Activated CD8-positive, alpha-beta T cell treated with anti-CD3 and anti-CD28 coated beads, Interleukin-2, amount 10 ng/mL, durations not matched to agents 7 days and 5 days (primary cell): ENCODE measurements at places on chromosomes 2 and 18. TPM values are rescaled to one million over a fixed set of nuclear protein-coding genes. Genes with fewer than 3 reads are reported as not detected.
A peak's percentile ranks its signal among the peaks of the same experiment; 100 is the strongest.

- H3K4me1 ChIP-seq = no peaks in the 10 kb centered on the region
- H3K4me3 ChIP-seq = no peak overlapping the region
- no peak for DNase-seq
- no peak overlapping the region for H3K27ac ChIP-seq
- no peaks in the 10 kb centered on the region for H3K36me3 ChIP-seq
These were observed 178.0 kb downstream of the RIT2 start for GRCh38 chr18:42937436-42937835.

The SULT1C4 gene
- not detected for total RNA-seq

GRCh38 chr2:67772216-67773170, 290.3 kb downstream of the C1D start:
- no peak for DNase-seq
- H3K4me3 ChIP-seq = no peak overlapping the region
- no peak overlapping the region for H3K27ac ChIP-seq
- H3K4me1 ChIP-seq = no peaks in the 10 kb centered on the region
- H3K27me3 ChIP-seq = no peaks in the 10 kb centered on the region

GRCh38 chr2:7956126-7956689, 725.6 kb upstream of the ID2 start:
- H3K27ac ChIP-seq = no peak overlapping the region
- no peak overlapping the region for H3K4me3 ChIP-seq
- no peaks in the 10 kb centered on the region for H3K4me1 ChIP-seq
- H3K27me3 ChIP-seq = peaks cover 3% of the 10 kb centered on the region

DNA sequence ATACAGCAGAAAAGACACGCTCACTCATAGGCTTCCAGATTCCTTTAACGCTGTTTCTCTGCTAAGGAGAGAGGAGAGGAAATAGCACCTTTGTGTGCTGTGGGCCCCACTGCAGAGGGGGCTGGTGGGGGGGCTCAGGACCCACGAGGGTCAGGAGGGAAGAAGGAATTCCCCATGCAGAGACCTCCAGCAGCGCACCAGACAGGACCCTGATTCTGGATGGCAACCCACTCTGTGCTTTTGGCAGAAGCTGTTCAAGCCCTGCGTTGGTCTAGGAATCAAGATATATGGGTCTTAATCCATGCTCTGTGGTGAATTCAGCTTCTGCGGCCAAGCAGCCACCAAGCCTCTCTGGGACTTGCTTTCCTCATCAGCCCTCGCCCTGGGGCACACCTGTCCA, 31.0 kb downstream of the MYCN start:
- H3K4me1 ChIP-seq = peaks cover 2% of the 10 kb centered on the region
- H3K27ac ChIP-seq = no peak overlapping the region
- no peak overlapping the region for H3K4me3 ChIP-seq
- no peak for DNase-seq

DNA sequence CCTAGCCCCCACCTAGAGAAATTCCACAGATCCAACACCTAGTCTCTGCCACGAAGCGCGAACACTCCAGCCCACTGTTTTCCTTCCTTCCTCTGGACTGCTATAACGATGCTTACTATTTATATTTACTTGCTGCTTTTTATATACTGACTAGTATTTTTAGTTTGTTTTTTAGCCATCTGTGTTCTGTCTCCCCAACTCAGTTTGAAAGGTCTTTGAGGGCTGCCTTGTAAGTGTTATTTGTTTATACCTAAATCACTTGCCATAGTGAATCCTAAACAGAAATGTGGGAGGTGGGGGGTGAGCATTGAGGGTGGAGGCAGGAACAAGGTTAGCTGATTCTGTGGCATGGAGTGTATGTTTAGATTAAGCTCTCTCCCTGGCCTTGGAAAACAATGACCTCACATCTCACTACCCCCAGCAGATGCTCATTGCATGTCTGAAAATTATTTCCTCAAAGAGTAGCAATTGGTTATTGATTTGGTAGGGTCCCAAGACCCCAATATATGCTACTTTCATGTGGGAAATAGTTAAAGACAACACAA, 1.1 kb upstream of the NCKAP5 start:
- no peak overlapping the region for H3K4me3 ChIP-seq
- H3K36me3 ChIP-seq = no peaks in the 10 kb centered on the region
- H3K4me1 ChIP-seq = no peaks in the 10 kb centered on the region
- no peak overlapping the region for H3K27ac ChIP-seq
- peaks cover 19% of the 10 kb centered on the region for H3K27me3 ChIP-seq

GRCh38 chr2:157439824-157440186, 4.1 kb downstream of the CYTIP start:
- H3K27ac ChIP-seq = peak overlapping the region; percentile 92
- H3K27me3 ChIP-seq = no peaks in the 10 kb centered on the region
- H3K4me1 ChIP-seq = peaks cover 17% of the 10 kb centered on the region

GRCh38 chr2:224819075-224819474, 102.9 kb upstream of the CCDC195 start:
- H3K36me3 ChIP-seq = peaks cover 80% of the 10 kb centered on the region
- H3K27me3 ChIP-seq = no peaks in the 10 kb centered on the region
- no peak overlapping the region for H3K4me3 ChIP-seq
- no peaks in the 10 kb centered on the region for H3K4me1 ChIP-seq
- H3K27ac ChIP-seq = peak overlapping the region; percentile 15
- DNase-seq = no peak

GRCh38 chr2:239137898-239138283, 262.9 kb downstream of the HDAC4 start:
- peaks cover 48% of the 10 kb centered on the region for H3K36me3 ChIP-seq
- peaks cover 11% of the 10 kb centered on the region for H3K4me1 ChIP-seq
- no peak overlapping the region for H3K4me3 ChIP-seq

- H3K4me3 ChIP-seq = no peak overlapping the region
- no peak overlapping the region for H3K27ac ChIP-seq
- H3K27me3 ChIP-seq = no peaks in the 10 kb centered on the region
- peaks cover 45% of the 10 kb centered on the region for H3K4me1 ChIP-seq
- no peak for DNase-seq
These were observed 12.3 kb downstream of the ARID5A start for GRCh38 chr2:96548558-96549465.

GRCh38 chr18:78711316-78711715, 268.3 kb upstream of the SALL3 start:
- H3K27me3 ChIP-seq = no peaks in the 10 kb centered on the region
- H3K4me1 ChIP-seq = no peaks in the 10 kb centered on the region
- no peak for DNase-seq
- H3K4me3 ChIP-seq = no peak overlapping the region

GRCh38 chr2:163345795-163346573, 389.8 kb downstream of the FIGN start:
- no peak for DNase-seq
- no peaks in the 10 kb centered on the region for H3K36me3 ChIP-seq
- H3K4me1 ChIP-seq = no peaks in the 10 kb centered on the region
- no peak overlapping the region for H3K4me3 ChIP-seq

GRCh38 chr18:22032392-22032961, 136.9 kb upstream of the GATA6 start:
- H3K4me1 ChIP-seq = no peaks in the 10 kb centered on the region
- no peak overlapping the region for H3K27ac ChIP-seq
- DNase-seq = no peak
- H3K4me3 ChIP-seq = no peak overlapping the region
- H3K36me3 ChIP-seq = no peaks in the 10 kb centered on the region
- no peaks in the 10 kb centered on the region for H3K27me3 ChIP-seq

- no peak overlapping the region for H3K4me3 ChIP-seq
- no peak for DNase-seq
- no peaks in the 10 kb centered on the region for H3K36me3 ChIP-seq
These were observed 19.2 kb upstream of the GNAL start for GRCh38 chr18:11669948-11670275.

- H3K27ac ChIP-seq = no peak overlapping the region
- no peak for DNase-seq
- no peaks in the 10 kb centered on the region for H3K27me3 ChIP-seq
- no peak overlapping the region for H3K4me3 ChIP-seq
These were observed 8.4 kb upstream of the AGBL5 start for GRCh38 chr2:27042985-27043634.

DNA sequence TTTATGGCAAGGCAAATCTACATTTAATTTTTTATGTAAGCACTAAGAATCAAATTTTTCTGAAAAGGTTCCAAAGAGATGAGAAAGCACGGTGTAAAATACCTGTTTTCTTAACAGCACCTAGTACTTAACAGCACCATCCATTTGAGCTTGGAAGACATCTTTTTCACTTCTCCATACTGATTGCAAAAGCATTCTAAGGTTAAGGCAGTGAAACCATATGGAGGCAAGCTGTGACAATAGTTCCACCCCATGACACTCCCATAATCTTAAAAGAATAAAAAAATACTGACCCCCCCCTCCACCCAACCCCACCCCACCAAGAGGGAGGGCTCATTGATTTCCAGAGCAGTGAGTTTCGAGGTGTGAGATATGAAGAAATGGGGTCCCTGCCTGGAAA, 60.6 kb downstream of the ZCCHC2 start:
- peaks cover 39% of the 10 kb centered on the region for H3K4me1 ChIP-seq
- H3K27ac ChIP-seq = peak overlapping the region; percentile 78
- DNase-seq = no peak
- H3K4me3 ChIP-seq = no peak overlapping the region
- no peaks in the 10 kb centered on the region for H3K27me3 ChIP-seq
- peaks cover 44% of the 10 kb centered on the region for H3K36me3 ChIP-seq

- no peak for DNase-seq
- peaks cover 84% of the 10 kb centered on the region for H3K36me3 ChIP-seq
- no peak overlapping the region for H3K27ac ChIP-seq
These were observed 79.3 kb downstream of the CEP192 start for GRCh38 chr18:13070460-13070859.

- no peak overlapping the region for H3K27ac ChIP-seq
- no peak overlapping the region for H3K4me3 ChIP-seq
- H3K4me1 ChIP-seq = peaks cover 23% of the 10 kb centered on the region
- H3K27me3 ChIP-seq = peaks cover 15% of the 10 kb centered on the region
These were observed 150.4 kb upstream of the HDAC4 start for GRCh38 chr2:239551206-239551605.

DNA sequence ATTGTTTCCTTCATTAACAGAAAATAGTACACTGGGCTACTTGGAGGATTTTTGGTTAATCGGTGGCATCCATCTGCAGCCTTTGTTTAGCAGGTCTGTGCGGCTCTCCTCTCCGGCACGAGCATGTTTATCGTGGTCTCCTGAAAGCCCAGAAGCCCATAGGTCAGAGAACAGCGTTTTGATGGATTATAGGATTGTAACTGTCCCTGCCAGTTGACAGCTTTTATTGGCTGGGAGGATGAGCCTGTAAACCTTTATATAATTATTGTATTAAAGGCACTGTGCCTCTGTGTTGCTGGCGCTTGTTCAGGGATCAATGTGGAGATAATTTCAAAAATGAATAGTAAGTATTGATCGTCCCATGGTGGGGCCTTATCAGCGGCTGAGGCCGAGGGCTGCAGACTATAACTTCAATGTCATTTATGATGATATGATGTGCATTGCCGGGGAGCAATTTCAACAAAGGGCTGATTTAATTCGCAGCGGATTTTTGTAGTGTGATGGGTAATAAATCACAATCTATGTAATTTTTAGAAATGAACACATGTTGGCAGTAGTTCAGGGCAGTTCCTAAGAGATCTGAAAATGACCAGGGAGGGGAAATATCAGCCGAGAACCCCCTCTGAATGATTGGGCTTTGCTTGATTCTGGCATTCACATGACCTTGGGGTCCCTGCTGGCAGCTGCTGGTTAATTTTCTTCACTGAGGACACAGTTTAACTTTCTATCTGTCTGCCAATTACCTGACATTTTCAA, 736.1 kb downstream of the GALR1 start:
- no peaks in the 10 kb centered on the region for H3K27me3 ChIP-seq
- H3K27ac ChIP-seq = no peak overlapping the region
- no peaks in the 10 kb centered on the region for H3K4me1 ChIP-seq
- H3K36me3 ChIP-seq = no peaks in the 10 kb centered on the region

- H3K27me3 ChIP-seq = no peaks in the 10 kb centered on the region
- H3K27ac ChIP-seq = no peak overlapping the region
- DNase-seq = no peak
- peaks cover 40% of the 10 kb centered on the region for H3K36me3 ChIP-seq
These were observed 75.1 kb downstream of the BOLA3 start for GRCh38 chr2:74072565-74072964.

GRCh38 chr2:12881952-12882351, 165.2 kb downstream of the TRIB2 start:
- peaks cover 4% of the 10 kb centered on the region for H3K27me3 ChIP-seq
- peaks cover 3% of the 10 kb centered on the region for H3K4me1 ChIP-seq
- H3K36me3 ChIP-seq = no peaks in the 10 kb centered on the region
- no peak for DNase-seq
- no peak overlapping the region for H3K27ac ChIP-seq

- no peak overlapping the region for H3K4me3 ChIP-seq
- no peaks in the 10 kb centered on the region for H3K36me3 ChIP-seq
These were observed 17.4 kb upstream of the RMDN2 start for GRCh38 chr2:37907501-37908225.

DNA sequence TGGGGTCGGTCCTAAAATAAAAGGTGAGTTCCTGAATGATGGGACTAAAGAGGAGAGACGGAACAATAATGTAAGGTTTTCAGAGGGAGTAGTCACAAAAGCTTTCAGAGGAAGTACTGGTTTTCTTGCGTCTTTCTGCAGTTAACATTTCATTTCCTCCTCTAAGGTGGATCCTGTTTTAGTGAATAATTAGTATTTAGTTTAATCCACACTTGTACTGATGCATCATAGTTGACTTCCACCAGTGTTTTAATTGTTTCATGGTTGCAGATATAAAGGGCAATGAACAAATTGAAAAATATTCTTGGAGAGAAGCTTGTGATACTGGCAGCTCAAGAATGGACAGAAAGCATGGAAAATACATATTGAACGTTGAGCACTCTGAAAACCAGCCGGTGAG, at the start of gene DYNAP:
DYNAP (plus strand) TSS at position 301 of the 400 bp plus-strand sequence; CDS start at position 339, 38 bp downstream.
- no peak within 1 kb of the TSS for H3K27ac ChIP-seq
- H3K4me1 ChIP-seq = no peaks in the 10 kb centered on the region
- DNase-seq = no peak

The DSG2 gene
- total RNA-seq = 0.18 TPM

DNA sequence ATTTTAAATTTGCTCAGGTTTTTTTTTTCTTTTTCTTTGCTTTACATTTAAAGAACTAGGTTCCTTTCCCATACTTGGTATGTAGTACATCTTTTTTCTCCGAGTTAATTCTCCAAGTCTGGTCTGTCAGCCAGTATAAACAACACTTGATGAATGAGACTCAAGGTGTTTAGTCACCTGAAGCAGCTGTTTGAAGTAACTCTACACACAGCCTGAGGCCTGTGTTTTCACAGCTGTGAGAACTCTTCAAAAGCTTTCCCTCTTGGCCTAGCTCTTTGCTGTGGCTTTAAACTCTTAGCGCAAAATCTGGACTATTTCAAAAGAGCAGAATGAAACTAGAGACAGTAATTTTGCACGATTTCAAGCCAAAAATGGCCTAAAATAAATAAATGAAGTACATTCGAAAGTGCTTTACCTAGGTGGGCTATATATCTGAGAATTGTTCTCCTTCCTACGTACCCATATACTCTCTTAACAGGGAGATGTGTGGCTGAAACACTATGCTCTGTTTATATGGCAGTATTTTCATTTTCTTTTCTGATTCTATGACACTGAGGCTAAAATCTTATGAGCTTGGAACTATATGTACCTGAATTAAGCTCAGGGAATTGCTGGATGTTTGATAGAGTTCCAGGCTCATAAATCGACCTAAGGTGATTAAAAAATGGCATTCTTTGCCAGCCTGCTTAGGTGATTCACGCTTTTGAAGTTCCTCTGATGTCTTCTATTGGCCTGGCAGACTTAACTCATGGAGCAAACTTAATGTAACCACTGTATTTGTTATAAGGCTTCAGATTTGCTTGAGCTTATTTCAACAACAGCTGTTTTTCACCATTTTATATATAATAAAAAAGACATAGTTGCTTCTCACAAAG, 1044.1 kb upstream of the ZEB2 start:
- no peaks in the 10 kb centered on the region for H3K4me1 ChIP-seq
- no peaks in the 10 kb centered on the region for H3K36me3 ChIP-seq
- no peak for DNase-seq
- no peak overlapping the region for H3K27ac ChIP-seq
- H3K27me3 ChIP-seq = peaks cover 2% of the 10 kb centered on the region
